Activated CD8-positive, alpha-beta T cell treated with anti-CD3 and anti-CD28 coated beads, Interleukin-2, amount 10 ng/mL, durations not matched to agents 7 days and 5 days (primary cell): ENCODE measurements at places on chromosomes 2 and 18. TPM values are rescaled to one million over a fixed set of nuclear protein-coding genes. Genes with fewer than 3 reads are reported as not detected.

Gene RPS27A
- total RNA-seq: 959 TPM

Gene ACVR1C
- 0.73 TPM for total RNA-seq

Gene GCKR
- not detected for total RNA-seq

Gene DSG3
- not detected for total RNA-seq

Gene CNTNAP5
- total RNA-seq: not detected

Gene CLK1
- total RNA-seq: 122 TPM

Gene CXCR4
- total RNA-seq: 219 TPM

Gene CAPN14
- total RNA-seq: not detected

Gene KIF5C
- 6.5 TPM for total RNA-seq
